Stimulated activated CD8-positive, alpha-beta memory T cell treated with anti-CD3 and anti-CD28 coated beads, Interleukin-2, amount 100 ng/mL, for 1 hour (primary cell): ENCODE measurements at places on chromosomes 4 and X.

DNA sequence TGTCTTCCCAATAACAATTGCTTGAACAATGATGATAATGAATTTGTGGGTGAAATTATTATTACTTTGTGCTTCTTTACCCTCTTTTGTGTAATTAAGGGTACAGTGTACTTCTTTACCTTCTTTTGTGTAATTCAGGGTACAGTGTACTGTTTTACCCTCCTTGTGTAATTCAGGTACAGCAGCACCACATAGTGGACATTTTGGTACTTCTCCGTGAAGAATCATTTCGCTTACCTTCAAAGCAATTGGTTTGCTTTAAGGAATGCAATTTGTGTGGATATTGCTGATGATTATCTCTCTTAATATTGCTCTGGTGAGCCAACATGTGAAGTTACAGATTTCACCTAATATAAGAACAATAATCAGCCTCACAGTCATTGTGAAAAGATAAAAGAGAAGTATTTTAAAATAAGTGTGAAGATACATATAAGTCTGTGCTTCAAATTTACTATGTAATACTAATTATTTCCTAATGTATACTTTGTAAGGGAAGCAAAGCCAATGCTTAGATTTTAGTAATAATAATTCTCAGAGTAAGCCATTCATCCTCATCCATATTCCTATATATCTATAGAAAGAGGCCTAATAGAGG, 27.2 kb upstream of the SEC24B start:
- DNase-seq = no peak

- DNase-seq = no peak
Measured at GRCh38 chrX:29870608-29871007, 344.8 kb upstream of the MAGEB2 start.

- no peak for DNase-seq
Measured at GRCh38 chrX:38652934-38653442, 91.6 kb downstream of the TSPAN7 start.

DNA sequence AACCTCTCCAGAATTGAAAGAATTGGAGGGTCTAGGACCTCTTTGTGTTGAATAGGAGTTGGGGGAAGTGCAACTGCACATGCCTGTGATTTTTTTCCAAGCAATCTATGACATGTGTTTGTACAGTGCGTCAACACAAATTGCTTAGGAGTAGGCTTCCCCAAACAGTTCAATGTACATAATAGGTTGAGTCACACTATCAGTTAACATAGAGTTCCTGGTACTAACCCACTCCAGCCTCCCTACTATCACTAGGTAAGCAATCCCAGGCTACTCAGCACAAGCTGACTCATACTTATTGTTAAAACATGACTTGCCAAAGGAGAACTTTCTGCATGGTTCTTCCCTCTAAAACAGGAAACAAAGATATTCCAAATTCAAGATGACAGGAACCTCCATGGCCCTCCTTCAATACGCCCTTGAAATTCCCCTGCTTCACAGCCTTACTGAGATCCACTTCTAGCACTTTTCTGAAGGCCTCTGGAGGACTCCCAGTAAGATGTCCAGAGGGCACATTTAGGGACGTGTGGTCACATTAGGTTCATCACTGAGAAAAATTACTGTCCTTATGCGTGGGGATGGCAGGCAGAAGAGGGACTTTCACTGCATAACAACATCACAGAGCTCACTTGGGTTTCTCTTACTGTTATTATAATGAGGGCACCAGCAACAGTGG, 8.4 kb upstream of the VSIG1 start:
- DNase-seq = no peak

DNA sequence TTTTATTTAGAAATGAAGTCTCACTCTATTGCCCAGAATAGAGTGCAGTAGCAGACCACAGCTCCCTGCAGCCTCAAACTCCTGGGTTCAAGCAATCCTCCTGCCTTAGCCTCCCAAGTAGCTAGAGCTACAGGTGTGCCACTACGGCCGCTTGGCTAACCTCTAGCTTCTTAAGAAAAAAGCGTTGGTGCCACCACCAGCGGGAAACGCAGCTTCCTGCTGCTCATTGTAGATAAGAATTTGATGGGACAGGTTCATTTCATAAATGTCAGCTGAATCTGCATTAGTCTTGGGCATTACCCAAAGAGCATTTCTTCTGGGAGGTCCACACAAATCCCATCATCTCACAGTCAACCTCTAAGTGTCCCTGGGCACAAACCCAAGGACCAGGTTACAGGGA, 33.2 kb upstream of the NAP1L5 start:
- DNase-seq = no peak

- no peak for DNase-seq
Measured at GRCh38 chr4:24871210-24871609, 41.6 kb downstream of the CCDC149 start.

- no peak for DNase-seq
Measured at GRCh38 chrX:21412883-21413282, 38.7 kb downstream of the CNKSR2 start.

GRCh38 chr4:125642645-125643044, 327.9 kb downstream of the FAT4 start:
- DNase-seq = no peak

DNA sequence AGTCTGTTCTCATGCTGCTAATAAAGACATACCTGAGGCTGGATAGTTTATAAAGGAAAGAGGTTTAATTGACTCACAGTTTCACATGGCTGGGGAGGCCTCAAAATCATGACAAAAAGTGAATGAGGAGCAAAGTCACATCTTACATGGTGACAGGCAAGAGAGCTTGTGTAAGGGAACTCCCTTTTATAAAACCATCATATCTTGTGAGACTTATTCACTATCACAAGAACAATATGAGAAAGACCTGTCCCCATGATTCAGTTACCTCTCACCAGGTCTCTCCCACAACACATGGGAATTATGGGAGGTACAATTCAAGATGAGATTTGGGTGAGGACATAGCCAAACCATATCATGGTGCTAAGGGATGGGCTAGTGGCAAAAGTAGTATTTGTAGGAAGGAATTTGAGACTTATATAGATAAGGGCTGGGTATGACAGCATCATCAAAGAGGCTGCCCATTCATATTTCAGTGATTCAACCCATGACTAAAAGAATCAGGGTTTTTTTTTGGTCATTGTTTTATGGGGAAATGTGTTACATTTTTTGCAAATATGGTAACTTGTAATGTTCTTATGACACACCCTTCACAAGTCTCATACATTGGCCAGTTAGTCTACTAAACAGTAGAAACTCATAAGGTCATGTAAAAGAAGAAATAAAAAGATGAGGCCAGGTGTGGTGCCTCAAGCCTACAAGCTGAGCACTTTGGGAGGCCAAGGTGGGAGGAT, 34.7 kb downstream of the NUP62CL start:
- DNase-seq = no peak

GRCh38 chr4:2907706-2908293, 55.4 kb downstream of the NOP14 start:
- no peak for DNase-seq

- DNase-seq = no peak
Measured at GRCh38 chrX:132271311-132271778, 52.1 kb upstream of the RAP2C start.

- no peak for DNase-seq
Measured at GRCh38 chr4:86831262-86832130, 17.7 kb downstream of the SLC10A6 start.

- DNase-seq = no peak
Measured at GRCh38 chrX:43835559-43835958, 46.7 kb downstream of the MAOB start.

GRCh38 chr4:101136373-101137370, 210.7 kb downstream of the PPP3CA start:
- DNase-seq = no peak

GRCh38 chrX:79325263-79325958, 41.7 kb downstream of the ITM2A start:
- DNase-seq = no peak

DNA sequence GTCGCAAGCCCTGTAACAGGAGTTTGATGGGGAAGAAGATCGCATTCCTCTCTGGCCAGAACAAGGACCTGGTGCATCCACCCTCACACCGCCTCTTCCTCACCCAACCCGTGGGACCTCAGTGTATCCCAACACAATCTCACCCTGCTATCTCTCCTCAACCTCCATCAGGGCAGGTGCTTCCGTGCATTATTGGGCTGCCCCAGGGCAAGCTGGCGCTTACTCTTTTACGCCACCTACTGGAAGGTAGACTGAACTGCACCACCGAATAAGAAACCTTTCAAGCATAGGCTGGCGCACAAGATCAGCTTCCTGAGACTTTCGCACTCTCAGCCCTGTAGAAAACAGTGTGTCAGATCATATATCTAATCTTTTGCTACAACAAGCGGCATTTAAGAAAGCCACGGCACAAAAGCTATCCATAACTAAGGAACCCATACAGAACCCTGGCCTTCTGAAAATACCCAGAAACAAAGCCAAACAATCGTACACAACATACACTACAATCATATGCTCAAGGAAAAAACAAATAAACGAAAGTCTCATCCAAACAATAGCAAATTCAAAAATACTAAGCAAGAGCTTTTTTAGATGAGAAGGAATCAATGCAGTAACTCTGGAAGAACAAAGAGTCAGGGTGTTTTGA, 209.3 kb downstream of the UGT8 start:
- no peak for DNase-seq

GRCh38 chr4:6788123-6788522, 5.6 kb downstream of the KIAA0232 start:
- DNase-seq = no peak

DNA sequence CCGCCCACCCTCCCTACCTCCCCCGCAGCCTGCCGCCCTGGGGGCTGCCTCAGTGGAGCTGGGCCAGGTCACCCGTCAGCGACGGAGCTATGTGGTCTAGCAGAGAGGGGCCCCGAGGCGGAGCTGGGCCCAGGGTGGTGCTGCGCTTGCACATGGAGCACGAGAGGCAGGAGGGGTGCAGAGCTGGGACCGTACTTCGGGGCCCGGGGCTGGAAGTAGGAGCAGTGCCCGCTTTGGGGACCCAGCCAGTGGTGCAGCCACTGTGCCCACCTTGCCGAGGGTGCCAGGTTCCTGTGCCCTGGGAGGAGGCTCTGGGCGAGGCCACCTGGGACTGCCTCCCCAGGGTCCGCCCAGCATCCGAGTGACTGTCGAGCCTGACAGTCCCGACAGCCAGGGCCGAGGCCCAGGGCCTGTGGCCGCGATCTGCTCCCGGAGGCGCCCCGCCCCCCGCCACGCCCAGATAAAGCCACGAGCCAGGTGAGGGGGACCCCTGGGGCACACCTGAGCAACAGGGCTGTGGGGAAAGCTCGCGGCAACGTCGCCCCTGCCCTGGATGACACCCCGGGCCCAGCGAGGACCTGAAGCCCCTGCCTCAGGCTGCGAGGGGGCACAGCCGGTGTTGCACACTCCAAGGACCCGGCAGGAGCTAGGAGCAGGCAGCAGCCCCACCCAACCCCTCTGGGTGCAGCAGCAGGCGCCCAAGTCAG, 117.5 kb downstream of the DNAAF6 start:
- DNase-seq = no peak

DNA sequence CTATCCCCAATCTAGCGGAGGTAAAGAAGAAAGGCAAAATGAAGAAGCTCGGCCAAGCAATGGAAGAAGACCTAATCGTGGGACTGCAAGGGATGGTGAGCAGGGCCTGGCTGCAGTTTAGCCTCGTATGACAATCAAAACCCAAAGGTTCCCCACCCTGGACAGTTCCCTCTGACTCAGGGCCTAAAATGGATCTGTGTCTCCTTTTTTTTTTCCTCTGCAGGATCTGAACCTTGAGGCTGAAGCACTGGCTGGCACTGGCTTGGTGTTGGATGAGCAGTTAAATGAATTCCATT, 986 bp downstream of the HDAC6 start:
- DNase-seq = no peak

GRCh38 chr4:45946699-45947098, 177.2 kb downstream of the GABRG1 start:
- no peak for DNase-seq

DNA sequence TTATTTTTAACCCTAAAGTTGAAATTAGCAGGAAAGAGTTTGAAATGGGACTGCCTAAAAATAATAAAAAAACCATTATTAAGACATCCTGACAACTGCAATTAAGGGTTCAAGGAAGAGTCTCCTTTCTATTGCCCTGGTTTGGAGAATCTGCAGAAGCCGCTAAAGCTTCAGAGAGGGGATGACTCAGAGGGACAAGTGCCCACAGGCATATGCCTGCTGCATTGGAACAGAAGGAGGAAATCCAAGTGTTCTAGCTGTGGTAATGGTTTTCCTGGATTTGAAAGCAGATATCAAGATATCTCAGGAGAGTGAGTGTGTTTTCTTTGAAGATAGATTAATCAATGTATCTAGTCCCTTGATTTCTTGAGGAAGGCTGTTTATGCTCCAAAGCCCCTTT, 235.1 kb upstream of the TAPT1 start:
- no peak for DNase-seq

GRCh38 chr4:185803022-185803421, 9.0 kb downstream of the SORBS2 start:
- no peak for DNase-seq

DNA sequence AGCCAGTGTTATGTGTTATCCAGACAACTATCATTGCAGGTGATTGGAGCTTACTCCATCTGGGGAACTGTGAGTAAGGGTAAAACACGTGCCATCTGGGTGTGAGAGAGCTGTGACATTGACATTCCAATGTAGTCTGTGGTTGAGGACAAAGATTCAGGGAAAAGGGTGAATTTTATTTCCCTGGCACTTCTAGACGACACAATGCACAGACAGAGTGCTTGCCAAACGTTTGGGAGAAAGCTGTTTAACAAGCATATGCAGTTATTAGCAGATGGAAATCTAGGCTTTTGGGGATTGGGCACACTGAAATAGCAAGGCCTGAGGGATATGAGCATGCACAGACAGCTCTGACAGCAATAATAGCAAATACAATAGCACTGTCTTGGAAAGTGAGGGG, 21.3 kb upstream of the CTSO start:
- DNase-seq = no peak

DNA sequence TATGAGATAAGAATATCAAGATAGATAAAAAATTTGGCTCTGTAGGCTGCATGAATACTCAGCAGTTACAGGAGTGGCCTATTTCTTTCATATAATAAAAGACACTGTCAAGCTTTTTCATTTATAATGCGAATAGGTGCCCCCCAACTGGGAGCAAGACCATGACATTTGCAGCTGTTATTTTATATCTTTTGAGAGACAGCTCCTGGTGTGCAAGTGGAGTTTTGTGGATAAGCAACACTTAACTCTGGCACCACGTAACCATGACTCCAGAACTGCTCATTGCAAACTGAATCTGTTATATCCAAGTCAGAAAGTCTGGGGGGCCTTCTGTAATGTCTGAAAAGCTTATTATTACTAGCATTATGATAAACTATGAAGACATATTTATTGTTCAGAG, 1372.4 kb downstream of the C4orf33 start:
- DNase-seq = no peak

- DNase-seq = no peak
Measured at GRCh38 chr4:8553991-8554405, 26.2 kb upstream of the GPR78 start.

DNA sequence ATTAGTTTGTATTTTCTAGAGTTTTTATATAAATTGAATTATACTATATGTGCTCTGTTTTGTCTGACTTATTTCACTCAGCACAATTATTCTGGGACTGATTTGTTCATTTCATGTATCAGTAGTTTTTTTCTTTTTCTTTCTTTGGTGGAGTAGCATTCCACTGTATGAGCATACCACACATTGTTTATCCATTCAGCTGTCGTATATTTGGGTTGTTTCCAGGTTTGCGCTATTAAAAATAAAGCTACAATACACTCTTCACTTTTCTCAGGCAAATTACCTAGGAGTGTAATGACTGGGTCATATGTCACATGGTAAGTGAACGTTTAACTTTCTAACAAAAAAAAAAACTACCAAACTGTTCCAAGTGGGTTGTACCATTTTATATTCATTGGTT, 9.6 kb upstream of the OTUD4 start:
- DNase-seq = no peak

- DNase-seq = no peak
Measured at GRCh38 chr4:141724646-141725045, 88.3 kb downstream of the IL15 start.

- no peak for DNase-seq
Measured at GRCh38 chr4:56657818-56658217, 23.3 kb downstream of the HOPX start.
